ENCODE measurements at places on chromosomes 1 and 21.
A peak's percentile ranks its signal among the peaks of the same experiment; 100 is the strongest.

DNA sequence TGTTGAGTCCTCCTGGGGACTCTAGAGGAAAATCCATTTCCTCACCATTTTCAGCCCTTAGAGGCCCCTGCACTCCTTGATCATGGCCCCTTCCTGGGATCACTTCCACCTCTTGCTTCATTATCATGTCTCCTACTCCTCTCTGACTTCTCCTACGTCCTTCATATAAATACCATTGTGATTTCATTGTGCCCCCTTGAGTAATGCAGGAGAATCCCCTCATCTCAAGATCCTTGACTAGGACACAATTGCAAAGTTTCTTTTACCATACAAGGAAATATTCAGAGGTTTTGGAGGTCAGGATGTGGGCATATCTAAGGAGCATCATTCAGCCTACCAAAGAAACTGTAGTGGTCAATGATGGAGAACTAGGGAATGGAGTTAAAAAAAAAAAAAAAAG lies 8.8 kb upstream of the GBP6 start:
- H3K4me3 ChIP-seq: no peak overlapping the region
- H3K36me3 ChIP-seq: no peaks in the 10 kb centered on the region
- no peak overlapping the region for H3K27ac ChIP-seq
- no peaks in the 10 kb centered on the region for H3K4me1 ChIP-seq
- H3K27me3 ChIP-seq: no peaks in the 10 kb centered on the region
- DNase-seq: no peak

- no peak overlapping the region for H3K4me3 ChIP-seq
- no peak overlapping the region for H3K27ac ChIP-seq
- no peaks in the 10 kb centered on the region for H3K27me3 ChIP-seq
- peaks cover 3% of the 10 kb centered on the region for H3K36me3 ChIP-seq
- no peak for DNase-seq
These were observed 10.4 kb downstream of the SDCCAG8 start for GRCh38 chr1:243266231-243266630.

DNA sequence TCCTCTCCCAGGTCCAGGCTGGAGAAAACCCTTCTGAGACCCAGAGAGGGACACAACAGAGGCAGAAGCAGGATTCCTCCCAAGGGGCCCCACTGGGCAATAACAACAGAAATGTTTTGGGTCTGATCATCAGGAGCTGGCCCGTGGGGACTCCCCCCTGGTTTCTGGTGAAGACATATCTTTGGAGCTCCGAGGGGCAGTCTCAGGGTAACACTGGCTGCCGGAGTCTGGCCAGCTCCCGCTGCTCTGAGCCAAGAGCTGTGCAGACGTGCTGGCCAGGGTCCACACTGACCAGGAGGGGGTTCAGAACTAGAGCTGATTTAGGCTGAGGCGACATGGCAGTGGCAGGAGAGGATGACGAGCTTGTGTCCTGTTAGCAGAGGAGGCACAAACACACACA lies 13.1 kb downstream of the ECE1 start:
- no peaks in the 10 kb centered on the region for H3K27me3 ChIP-seq
- H3K27ac ChIP-seq: no peak overlapping the region
- H3K4me3 ChIP-seq: no peak overlapping the region
- peaks cover 27% of the 10 kb centered on the region for H3K4me1 ChIP-seq
- no peak for DNase-seq
- H3K36me3 ChIP-seq: peaks cover 47% of the 10 kb centered on the region

DNA sequence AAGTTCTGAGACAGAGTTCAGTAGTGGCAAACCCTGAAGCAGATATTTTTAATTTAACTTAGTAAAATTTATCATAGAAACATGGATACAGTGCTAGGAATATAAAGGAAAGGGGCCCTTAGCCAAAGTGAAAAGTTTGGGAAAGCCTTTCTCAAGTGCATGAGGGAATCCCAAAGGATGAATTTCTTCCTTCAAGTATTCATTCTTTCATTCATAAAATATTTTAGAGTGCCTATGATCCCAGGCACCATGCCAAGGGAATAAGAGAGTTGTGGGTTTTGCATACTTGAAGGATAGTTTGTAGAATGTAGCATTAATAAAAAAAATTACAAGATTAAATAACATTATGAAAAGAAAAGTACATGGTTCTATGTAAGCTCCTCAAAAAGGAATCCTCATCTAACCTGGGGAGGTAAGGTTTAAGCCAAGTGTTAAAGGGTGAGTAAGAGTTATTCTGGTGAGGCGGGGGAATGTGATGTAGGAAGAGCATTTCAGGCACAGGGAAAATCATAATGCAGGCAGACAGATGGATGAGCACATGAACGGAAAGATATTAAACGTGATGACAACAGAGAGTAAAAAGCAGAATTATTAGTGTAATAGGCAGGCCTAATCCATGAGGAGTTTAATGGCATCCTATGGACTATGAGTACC lies 40.4 kb upstream of the NTNG1 start:
- H3K36me3 ChIP-seq: no peaks in the 10 kb centered on the region
- no peaks in the 10 kb centered on the region for H3K27me3 ChIP-seq
- no peak for DNase-seq
- H3K4me3 ChIP-seq: no peak overlapping the region
- no peak overlapping the region for H3K27ac ChIP-seq
- no peaks in the 10 kb centered on the region for H3K4me1 ChIP-seq

DNA sequence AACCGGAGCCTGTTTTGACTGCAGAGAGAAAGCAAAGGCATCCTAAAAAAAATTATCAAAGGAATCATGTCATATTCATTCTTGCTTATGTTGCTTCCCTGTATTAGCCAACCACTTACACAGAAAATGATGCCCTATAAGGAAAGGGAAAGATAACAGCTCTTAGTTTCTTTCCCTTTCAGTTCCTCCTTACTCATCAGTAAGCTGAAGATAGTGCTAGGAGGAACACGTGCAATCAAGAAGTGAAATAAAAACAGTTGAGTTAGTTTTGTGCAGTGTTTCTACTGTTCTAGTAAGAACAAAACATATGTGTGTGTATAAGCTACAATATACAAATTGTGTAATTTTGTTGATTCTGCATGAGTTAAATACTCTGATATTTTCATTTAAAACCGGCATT lies 45.3 kb upstream of the MTF2 start:
- no peaks in the 10 kb centered on the region for H3K4me1 ChIP-seq
- no peaks in the 10 kb centered on the region for H3K27me3 ChIP-seq
- no peaks in the 10 kb centered on the region for H3K36me3 ChIP-seq
- DNase-seq: peak; percentile 55
- H3K4me3 ChIP-seq: no peak overlapping the region

DNA sequence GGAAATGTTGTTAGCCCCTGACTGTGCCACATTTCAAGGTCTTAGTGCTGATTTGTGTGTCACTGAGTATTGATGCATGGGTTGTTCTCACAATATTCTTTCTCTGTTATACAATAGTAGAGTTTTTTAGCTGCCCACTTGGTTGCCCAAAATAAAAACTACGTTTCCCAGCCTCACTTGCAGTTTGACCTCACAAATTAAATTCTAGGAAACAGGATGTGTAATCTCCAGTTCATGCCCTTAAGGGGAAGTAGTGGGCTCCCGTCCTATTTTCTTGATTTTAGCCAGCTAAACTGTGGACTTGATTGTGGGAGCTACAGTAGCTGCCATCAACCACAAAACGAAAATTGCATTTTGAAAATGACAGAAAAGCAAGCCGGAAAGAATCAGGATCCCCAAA lies 27.3 kb upstream of the LAMC1 start:
- DNase-seq: no peak
- H3K4me1 ChIP-seq: no peaks in the 10 kb centered on the region
- no peaks in the 10 kb centered on the region for H3K27me3 ChIP-seq
- H3K4me3 ChIP-seq: no peak overlapping the region
- H3K27ac ChIP-seq: no peak overlapping the region
- no peaks in the 10 kb centered on the region for H3K36me3 ChIP-seq

GRCh38 chr1:227447531-227447990 lies 115.8 kb upstream of the ZNF678 start:
- no peak overlapping the region for H3K27ac ChIP-seq
- DNase-seq: peak; percentile 36
- H3K4me3 ChIP-seq: no peak overlapping the region
- no peaks in the 10 kb centered on the region for H3K36me3 ChIP-seq
- H3K27me3 ChIP-seq: peaks cover 6% of the 10 kb centered on the region

GRCh38 chr1:156823210-156823790 lies 6.7 kb upstream of the SH2D2A start:
- H3K36me3 ChIP-seq: no peaks in the 10 kb centered on the region

GRCh38 chr1:212237651-212238050 lies 47.6 kb upstream of the PPP2R5A start:
- H3K36me3 ChIP-seq: no peaks in the 10 kb centered on the region
- DNase-seq: peak; percentile 92
- peaks cover 42% of the 10 kb centered on the region for H3K4me1 ChIP-seq
- no peaks in the 10 kb centered on the region for H3K27me3 ChIP-seq

DNA sequence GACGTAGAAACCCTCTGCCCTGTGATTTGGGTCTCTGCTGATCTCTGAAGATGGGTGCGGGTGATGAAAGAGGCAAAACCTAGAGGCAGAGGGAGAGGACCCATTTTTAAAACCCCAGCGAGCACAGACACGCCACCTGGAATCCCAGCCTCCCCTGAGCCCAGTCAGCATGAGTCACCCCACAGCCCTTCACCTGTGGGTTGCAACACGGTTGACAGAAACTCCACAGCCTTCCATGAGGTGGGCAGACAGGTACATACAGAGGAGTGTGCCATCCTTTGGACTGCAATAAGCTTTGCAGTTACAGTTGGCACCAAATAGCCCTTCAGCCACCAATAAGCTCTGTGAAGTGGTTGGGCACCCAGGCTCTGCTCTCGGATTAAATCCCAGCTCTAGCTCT lies 2.1 kb upstream of the GRHL3 start:
- peaks cover 16% of the 10 kb centered on the region for H3K27me3 ChIP-seq
- no peak overlapping the region for H3K27ac ChIP-seq
- peaks cover 12% of the 10 kb centered on the region for H3K4me1 ChIP-seq
- no peaks in the 10 kb centered on the region for H3K36me3 ChIP-seq

- H3K36me3 ChIP-seq: peaks cover 14% of the 10 kb centered on the region
- no peak overlapping the region for H3K4me3 ChIP-seq
- DNase-seq: no peak
- H3K4me1 ChIP-seq: peaks cover 9% of the 10 kb centered on the region
- H3K27ac ChIP-seq: no peak overlapping the region
These were observed 23.3 kb downstream of the ACOT11 start for GRCh38 chr1:54571326-54571725.

- H3K36me3 ChIP-seq: no peaks in the 10 kb centered on the region
- H3K27me3 ChIP-seq: peaks cover 57% of the 10 kb centered on the region
These were observed 1.3 kb upstream of the LIN28A start for GRCh38 chr1:26409191-26409807.

DNA sequence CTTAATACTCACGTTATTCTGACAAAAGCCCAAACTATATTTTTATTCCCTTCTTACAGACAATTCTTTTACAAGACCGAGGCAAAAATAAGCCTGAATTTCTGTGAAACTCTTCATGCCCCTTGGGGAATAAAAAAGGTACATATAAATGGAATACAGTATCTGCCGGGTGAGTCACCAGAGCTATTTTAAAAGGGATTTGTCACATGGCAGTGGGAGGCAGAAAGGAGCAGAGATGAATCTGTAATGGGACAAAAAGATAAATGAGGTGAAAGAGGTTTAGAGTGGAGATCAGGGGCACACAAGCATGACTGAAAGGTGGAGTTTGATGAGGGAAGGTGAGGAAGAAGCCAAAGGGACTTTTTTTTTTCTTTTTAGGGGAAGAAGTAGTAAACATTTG lies 8.8 kb downstream of the XCL1 start:
- no peaks in the 10 kb centered on the region for H3K27me3 ChIP-seq
- H3K4me1 ChIP-seq: no peaks in the 10 kb centered on the region
- DNase-seq: no peak
- H3K36me3 ChIP-seq: no peaks in the 10 kb centered on the region

DNA sequence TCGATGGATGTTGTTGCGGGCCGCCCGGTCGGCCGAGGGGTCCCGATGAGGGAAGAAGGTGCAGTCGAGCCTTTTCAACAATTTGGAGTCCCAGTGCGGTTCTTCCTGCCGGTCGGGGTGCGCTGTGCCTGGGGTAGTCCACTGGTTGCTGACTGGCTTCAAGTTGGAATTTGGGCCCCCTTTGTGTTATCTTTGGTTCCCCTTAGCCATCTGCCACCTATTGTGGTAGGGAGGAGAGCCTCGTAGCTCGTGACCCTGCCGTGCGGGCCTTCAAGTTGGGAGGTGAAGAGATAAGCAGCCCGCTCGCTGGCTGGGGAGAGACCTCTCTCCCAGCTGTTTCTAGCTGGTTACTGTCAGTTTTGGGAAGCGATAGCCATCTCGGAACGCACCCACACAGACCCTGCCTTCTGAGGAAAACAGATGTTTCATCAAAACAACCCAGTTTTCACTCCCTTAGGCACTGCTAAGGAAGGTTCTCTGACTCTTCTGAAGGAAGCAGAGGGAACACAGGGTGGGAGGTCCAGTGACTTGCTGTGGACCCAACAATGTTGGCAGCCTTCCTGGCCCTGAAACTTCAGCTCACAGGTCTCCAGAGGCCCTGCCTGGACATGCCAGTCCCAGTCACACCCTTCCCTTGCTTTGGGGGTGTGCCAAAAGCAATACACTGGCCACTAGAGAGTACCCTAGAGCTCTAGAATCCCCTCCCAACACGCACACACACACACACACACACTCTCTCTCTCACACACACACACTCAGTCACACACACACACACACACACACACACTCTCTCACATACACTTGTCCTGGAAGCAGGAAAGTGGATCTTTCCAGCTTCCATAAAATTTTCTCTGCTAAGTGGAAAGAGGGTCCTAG lies 1.0 kb downstream of the BTG2 start:
- H3K36me3 ChIP-seq: peaks cover 36% of the 10 kb centered on the region
- peak overlapping the region; percentile 89 for H3K4me3 ChIP-seq
- no peaks in the 10 kb centered on the region for H3K27me3 ChIP-seq
- DNase-seq: no peak
- peak overlapping the region; percentile 86 for H3K27ac ChIP-seq
- peaks cover 44% of the 10 kb centered on the region for H3K4me1 ChIP-seq

DNA sequence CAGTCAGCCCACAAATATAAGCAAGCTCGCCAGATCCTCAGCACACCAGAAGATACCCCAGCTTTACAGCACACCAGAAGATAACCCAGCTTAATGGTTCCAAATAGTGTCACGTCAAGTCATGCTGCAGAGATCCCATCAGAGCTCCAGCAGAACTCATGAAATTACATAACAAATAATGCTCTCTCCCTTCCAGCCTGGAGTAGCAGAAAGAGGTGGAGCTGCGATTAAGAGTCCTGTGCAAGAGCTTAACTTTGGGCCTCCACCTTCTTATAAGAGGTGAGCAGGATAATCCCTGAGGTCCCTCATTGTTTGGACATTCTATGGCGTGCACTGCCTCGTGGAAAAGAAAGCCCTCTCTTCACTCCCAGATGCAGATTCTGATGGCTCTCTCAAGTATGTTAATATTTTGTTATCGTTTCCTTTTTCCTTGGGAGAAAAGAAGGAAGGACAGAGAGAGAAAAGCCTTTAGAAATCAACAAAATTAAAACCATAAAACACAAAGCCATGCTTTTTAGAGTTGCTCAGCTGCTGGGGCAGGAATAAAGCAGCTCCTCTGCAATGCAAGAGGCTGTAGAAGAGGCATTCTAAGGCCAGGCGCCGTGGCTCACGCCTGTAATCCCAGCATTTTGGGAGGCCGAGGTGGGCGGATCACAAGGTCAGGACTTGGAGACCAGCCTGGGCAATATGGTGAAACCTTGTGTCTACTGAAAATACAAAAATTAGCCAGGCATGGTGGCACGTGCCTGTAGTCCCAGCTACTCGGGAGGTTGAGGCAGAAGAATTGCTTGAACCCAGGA lies 59.1 kb downstream of the GLUL start:
- DNase-seq: no peak
- H3K4me1 ChIP-seq: no peaks in the 10 kb centered on the region
- no peaks in the 10 kb centered on the region for H3K27me3 ChIP-seq
- H3K4me3 ChIP-seq: no peak overlapping the region
- H3K27ac ChIP-seq: no peak overlapping the region
- H3K36me3 ChIP-seq: no peaks in the 10 kb centered on the region
